ENCODE measurements at places on chromosomes 7 and 10. TPM values are rescaled to one million over a fixed set of nuclear protein-coding genes. Genes with fewer than 3 reads are reported as not detected.
A peak's percentile ranks its signal among the peaks of the same experiment; 100 is the strongest.

DNA sequence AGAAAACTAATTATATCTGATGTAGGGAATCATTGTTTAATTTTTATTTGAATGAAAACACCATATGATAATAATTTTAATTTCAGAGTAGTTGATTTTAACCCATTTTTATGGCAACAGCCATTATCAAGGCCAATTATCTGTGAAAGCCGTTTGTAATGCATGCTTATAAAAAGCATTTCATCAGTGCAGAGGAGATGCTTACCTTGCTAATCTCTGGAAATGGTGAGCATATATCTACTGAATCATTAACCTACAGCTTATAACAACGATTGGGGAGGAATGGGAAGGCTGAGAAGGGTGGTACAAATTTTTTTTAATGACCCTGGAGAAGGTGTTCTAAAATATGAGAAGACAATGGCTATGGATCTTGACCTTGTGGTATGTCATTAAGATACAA lies 235.6 kb downstream of the DGKB start:
- no peak overlapping the region for H3K4me3 ChIP-seq
- no peaks in the 10 kb centered on the region for H3K4me1 ChIP-seq
- H3K27me3 ChIP-seq, result no peaks in the 10 kb centered on the region
- H3K27ac ChIP-seq, result no peak overlapping the region
- DNase-seq, result no peak

DNA sequence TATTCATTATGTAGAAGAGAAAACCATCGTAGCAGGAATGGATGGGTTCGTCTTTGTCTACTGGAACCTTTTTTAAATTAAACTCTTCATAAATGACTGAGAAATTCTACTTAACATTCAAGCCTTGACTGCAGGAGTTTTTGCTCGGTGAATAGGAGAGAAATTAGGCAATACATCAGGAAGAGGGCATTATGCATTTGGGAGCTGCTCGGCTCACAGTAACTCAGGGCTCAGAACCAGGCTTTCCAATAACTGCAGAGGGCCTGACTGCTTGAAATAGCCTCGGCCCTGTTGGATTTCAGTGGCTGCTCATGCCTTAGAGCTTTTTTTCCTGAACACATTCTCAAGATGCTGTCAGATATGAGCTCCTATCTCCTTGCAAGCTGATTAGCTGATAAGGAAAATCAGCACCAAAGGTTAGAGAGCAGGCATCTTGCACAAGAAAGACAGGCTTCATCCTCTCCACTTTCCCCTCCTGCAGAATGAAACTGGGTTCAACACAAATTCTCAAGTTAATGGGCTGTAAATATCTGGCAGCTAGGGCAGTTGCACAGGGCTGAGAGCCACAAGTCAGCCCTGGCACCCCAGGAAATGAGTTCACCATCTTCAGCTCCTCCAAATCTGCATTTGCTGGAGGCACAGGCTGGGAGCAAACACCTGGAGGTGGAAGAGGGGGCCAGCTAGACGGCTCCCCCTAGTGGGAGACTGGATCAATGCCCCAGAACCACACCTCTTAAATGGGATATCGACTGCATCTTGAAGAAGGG lies 24.3 kb downstream of the TECTB start:
- no peaks in the 10 kb centered on the region for H3K36me3 ChIP-seq
- peaks cover 10% of the 10 kb centered on the region for H3K4me1 ChIP-seq
- peak; percentile 73 for DNase-seq
- H3K27ac ChIP-seq, result peak overlapping the region; percentile 14
- H3K4me3 ChIP-seq, result no peak overlapping the region
- no peaks in the 10 kb centered on the region for H3K27me3 ChIP-seq

DNA sequence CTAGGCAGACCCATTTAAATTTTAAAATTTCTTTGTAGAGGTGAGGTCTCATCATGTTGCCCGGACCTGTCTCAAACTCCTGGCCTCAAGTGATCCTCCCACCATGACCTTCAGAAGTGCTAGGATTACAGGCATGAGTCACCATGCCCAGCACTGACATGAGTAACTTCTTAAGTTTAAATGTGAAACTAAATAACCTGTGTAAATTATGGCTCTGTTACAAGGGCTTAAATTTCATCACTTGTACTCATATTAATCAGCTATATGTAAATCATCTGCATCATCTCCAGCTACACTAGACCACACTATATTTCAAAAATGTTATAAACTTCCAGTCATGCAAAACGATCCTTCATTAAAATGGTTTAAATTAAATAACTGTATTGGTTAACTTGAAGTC lies 56.1 kb downstream of the ATAD1 start:
- DNase-seq, result no peak
- no peak overlapping the region for H3K27ac ChIP-seq
- no peaks in the 10 kb centered on the region for H3K4me1 ChIP-seq

- no peak for DNase-seq
- no peak overlapping the region for H3K4me3 ChIP-seq
- peaks cover 9% of the 10 kb centered on the region for H3K4me1 ChIP-seq
- H3K36me3 ChIP-seq, result peaks cover 4% of the 10 kb centered on the region
Observed at GRCh38 chr10:70222340-70222794, 10.9 kb downstream of the PPA1 start.

- H3K27ac ChIP-seq, result no peak overlapping the region
- no peaks in the 10 kb centered on the region for H3K36me3 ChIP-seq
- peak; percentile 48 for DNase-seq
- H3K4me3 ChIP-seq, result no peak overlapping the region
- no peaks in the 10 kb centered on the region for H3K4me1 ChIP-seq
- H3K27me3 ChIP-seq, result no peaks in the 10 kb centered on the region
Observed at GRCh38 chr10:133100706-133101415, 13.1 kb downstream of the ADGRA1 start.

DNA sequence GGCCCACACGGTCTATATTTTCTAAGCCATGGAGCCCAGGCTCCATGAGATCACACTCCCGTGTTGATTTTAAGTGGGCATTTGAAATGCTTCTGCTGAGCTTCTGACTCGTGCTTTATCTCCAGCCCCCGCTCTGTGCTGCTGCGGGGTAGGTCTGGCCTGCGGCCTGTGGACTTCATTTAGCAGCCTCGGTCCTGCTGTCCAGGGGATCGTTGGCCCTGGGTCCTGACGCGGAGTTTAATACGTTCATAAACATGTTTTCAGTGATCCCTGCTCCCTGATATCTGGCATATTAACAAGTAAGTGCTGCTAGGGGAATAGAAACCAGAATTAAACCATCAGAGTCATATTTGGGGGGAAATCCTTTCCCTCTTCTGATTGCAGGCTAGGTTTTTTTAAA lies 540.3 kb upstream of the MGMT start:
- H3K27me3 ChIP-seq, result no peaks in the 10 kb centered on the region
- no peaks in the 10 kb centered on the region for H3K36me3 ChIP-seq
- H3K4me3 ChIP-seq, result no peak overlapping the region
- H3K27ac ChIP-seq, result no peak overlapping the region

- no peak overlapping the region for H3K4me3 ChIP-seq
- no peak for DNase-seq
- no peak overlapping the region for H3K27ac ChIP-seq
- H3K4me1 ChIP-seq, result peaks cover 6% of the 10 kb centered on the region
Observed at GRCh38 chr7:101833799-101834198, 16.4 kb downstream of the CUX1 start.

GRCh38 chr7:76303202-76304147 lies 1.0 kb downstream of the HSPB1 start:
- no peaks in the 10 kb centered on the region for H3K27me3 ChIP-seq
- H3K4me3 ChIP-seq, result peak overlapping the region; percentile 64
- H3K36me3 ChIP-seq, result no peaks in the 10 kb centered on the region
- H3K27ac ChIP-seq, result peak overlapping the region; percentile 100
- peak; percentile 92 for DNase-seq

GRCh38 chr7:31899356-31899927 lies 170.8 kb downstream of the PDE1C start:
- H3K36me3 ChIP-seq, result no peaks in the 10 kb centered on the region
- no peak for DNase-seq
- no peak overlapping the region for H3K27ac ChIP-seq
- no peaks in the 10 kb centered on the region for H3K27me3 ChIP-seq

GRCh38 chr7:74228951-74229900 lies 19.4 kb downstream of the LAT2 start:
- DNase-seq, result no peak
- no peaks in the 10 kb centered on the region for H3K4me1 ChIP-seq
- no peak overlapping the region for H3K27ac ChIP-seq
- H3K27me3 ChIP-seq, result no peaks in the 10 kb centered on the region

DNA sequence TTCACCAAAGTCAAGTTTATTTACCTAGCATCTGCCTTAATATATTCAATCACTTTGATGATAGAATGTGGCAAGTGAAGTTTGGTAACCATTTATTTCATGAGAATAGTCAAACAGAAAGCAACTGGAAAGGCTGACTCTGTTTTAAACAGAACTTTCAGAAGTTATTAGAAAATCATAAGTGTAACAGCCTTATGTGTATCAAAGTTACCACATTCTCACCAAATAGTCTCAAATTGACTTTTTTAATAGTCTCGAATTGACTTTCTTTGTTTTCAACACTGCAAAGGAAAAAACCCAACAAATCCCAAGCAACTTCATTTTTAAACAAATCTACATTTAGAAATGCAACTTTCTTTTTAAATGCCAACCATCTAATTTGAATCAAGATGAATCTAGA lies 29.5 kb downstream of the NAMPT start:
- DNase-seq, result no peak
- no peak overlapping the region for H3K27ac ChIP-seq
- H3K27me3 ChIP-seq, result no peaks in the 10 kb centered on the region
- peaks cover 23% of the 10 kb centered on the region for H3K36me3 ChIP-seq

The GSTO2 gene
- 11.4 TPM for total RNA-seq
